Erythroblast (primary cell): ENCODE measurements at places on chromosomes 7 and 10.
A peak's percentile ranks its signal among the peaks of the same experiment; 100 is the strongest.

DNA sequence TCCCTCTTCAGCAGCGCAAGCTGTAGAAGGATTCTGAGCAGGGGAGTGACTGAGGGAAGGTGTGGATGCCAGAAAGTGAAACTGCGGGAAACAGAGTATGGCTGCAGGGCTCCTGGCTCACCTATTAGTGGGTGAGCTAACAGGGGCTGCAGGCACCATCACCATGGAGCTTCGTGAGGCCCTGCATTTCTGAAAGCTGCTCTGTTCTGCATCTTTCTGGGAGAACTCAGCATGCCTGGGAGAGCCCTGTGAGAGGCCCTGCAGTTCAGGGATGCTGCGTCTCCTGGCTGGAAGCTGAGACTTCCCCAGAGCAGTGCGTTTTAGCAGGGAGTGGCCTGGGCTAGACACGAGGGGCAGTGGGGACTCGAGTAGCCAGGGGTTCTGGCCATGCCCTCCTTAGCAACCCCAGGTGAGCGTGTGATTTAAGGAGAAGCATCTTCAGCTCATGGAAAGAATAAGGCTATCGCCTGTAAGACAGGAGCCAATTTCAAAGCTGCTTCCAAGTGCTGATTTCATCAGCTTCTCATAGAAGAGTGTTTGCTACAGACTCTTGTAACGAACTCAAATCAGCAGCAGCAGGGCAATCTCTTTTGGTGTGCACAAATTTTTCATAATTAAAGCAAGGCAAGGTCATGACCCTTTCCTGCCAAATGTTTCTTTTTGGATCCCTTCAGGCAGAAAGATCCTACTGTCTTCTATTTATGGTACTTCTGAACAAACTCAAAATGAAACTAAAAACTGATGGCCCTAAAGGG, 293.6 kb upstream of the ZNF32 start:
- DNase-seq: no peak

DNA sequence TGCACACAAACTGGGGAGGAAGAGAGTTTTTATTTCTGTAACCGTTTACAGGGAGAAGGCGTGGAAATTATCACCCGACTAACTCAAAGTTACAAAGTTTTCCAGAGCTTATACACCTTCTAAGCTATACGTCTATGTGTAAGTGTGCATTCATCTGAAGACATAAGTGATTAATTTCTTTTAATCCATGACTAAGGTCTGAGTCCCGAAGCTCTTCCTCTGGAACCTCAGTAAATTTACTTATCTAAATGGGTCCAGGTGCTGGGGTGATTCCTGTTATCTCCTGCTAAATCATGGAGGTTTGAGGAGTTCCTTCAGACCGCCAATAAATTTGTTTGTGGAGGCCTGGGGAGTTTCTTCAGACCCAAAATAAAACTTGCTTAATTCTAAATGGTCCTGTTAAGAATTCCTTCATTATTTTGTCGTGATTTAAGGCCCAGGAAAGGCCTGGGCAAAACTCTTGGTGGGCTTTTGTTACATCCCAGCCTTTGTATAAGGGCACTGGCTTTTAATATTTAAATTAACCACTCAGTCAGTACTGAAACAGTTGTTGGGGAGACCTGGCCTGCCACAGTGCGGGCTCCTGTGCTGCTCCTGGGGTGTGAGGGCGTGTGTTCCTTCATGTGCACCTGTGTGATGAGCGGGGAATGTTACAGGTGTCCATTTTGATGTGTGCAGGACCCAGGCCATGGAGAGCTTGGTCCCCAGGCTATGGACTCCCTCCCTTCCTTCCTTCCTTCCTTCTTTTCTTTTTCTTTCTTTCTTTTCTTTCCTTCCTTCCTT, 5.8 kb upstream of the METTL27 start:
- DNase-seq: no peak

DNA sequence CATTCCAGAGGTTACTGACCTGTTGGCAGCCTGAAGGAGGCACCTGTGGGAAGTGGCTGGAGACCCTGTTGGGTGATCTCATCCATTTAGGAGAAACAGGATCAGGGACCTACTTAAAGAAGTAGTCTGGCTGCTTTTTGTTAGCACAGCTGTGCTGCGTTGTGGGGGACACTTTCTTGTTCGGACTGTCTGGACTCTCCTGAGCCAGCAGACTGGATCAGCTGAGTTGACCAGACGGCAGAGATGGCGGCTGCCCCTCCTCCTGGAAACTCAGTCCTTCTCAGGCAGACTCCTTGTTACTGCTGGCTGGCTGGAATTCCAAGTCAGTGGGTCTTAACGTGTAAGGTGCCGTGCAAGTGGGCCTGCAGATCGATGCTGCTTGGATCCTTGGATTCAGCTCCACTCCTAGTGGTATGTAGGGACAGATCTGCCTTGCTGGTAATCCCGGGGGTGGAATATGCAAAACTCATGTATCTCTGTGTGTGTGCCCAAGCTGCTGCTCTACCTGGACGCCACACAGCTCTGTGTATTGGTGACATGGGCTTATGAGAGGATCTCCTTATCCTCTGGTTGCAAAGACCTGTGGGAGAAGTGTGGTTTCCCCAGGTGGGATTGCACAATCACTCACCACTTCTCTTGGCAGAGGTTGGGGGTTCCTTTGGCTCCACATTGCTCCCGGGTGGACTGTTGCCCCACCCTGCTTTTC, 87.3 kb downstream of the CCSER2 start:
- no peak for DNase-seq

GRCh38 chr10:84521468-84521867, 193.1 kb downstream of the CCSER2 start:
- no peak for DNase-seq

- DNase-seq: peak; percentile 63
These were observed 37.2 kb downstream of the CALML5 start for GRCh38 chr10:5461914-5462840.

DNA sequence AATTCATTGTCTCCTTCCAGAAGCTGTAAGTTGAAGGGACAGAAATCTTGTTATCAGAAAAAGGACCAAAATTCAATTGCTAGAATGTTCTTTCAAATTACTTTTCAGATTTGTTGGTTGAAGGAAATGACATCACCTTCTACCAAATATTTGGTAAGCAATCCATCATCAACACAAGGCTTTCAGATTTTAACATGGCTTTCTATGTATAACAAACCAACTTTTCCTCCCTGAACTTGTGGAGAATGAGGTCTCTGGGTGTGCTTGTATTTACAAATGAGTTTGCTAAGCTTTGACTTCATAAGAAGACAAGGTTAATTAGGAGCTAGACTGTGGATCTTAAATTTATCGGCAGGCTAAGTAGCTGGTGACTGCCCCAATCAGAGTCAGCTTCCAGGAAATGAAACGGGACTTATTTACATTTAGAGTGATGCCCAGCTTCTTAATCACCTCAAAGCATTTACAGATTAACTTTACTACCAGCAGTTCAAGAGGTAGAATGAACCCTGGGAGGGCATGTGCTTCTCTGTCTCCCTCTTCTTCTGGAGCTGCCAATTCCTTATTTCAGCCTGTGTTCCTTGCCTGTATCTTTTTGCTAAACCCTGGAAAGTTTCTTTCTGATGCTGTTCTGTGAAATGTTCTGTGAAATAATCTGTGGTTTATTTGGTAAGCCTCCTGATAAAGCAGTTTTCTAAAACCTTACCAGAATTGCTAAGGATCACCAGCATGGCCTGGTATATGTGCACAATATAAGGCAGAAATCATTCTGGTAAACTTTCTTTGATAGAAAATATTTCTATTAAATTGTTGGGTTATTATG, 248.8 kb upstream of the FZD8 start:
- no peak for DNase-seq

- DNase-seq: no peak
These were observed 94.5 kb downstream of the RELN start for GRCh38 chr7:103894656-103895596.

DNA sequence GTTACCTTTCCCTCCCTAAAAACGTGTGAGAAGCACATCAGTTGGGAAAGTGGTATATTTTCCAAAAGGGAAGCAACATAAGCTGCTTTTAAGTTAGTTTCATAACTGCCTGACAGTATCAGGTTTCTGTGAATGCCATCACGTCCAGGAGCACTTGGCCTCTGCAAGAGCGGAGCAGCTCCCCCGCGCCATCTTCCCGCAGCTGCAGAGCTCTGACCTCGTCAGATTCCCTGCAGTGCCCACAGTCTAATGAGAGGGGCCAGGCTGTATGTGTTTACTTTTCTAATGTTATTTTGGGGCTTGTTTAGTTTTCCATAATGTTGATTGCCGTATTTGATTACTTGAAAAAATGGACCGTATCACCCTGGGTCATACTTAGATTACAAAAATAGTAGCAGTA, 74.2 kb downstream of the MGMT start:
- no peak for DNase-seq

DNA sequence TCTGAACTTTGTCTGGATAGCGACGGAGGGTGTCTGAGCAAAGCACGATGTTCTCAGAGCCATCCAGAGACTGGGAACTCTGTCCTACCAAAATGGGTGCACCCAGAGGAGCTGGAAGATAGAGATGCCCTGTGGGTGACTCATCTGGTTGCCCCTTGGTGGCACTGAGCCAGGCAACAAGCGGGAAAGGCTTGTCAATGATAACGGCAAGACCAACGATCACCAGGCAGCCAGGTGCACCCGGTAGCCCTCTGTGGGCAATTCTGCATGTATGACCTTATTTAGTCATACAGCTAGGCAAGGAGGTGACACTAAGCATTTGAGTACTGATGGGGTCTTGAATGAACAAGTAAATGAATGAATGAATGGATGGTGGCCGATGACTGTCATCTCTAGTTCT, 2.8 kb upstream of the ELN start:
- DNase-seq: no peak

- peak; percentile 70 for DNase-seq
These were observed 10.0 kb downstream of the DNAJC1 start for GRCh38 chr10:21993360-21994001.

DNA sequence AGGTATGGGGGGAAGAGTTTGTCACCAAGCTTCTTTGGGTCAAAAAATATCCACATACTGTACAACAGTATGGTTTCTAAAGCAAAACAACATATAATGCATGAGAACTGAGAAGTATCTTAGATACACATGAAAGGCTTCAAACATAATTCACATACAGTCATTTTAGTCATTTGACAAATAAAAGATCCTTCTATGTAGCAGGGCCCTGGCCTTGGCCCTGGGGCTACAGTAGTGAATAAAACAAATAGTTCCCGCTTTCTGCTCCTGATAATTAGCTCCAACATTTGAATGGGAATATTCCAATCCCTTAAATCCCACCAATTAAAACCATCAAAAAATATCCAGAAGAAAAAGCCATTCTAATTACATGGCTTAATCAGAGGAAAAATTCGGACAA, 51.3 kb downstream of the MALSU1 start:
- DNase-seq: no peak

GRCh38 chr10:35716776-35717175, 74.7 kb upstream of the FZD8 start:
- DNase-seq: no peak

DNA sequence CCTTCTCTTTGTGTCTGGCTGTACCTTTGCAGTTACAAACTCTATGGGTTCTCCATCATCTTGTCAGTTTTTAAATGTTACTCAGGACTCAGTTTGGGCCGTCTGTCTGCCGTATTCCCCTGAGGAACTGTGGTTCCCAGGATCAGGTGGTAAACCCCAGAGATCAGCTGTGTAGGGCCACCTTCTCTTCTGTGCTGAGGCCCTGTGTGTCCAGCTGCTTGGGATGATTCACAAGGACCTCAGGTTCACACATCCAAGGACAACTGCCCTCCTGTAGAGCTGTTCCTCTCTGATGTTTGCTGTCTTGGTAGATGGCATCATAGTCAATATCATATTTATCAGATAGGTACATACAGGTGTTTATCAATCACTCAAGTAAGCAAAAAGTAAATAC, 24.5 kb downstream of the CUL1 start:
- DNase-seq: no peak

DNA sequence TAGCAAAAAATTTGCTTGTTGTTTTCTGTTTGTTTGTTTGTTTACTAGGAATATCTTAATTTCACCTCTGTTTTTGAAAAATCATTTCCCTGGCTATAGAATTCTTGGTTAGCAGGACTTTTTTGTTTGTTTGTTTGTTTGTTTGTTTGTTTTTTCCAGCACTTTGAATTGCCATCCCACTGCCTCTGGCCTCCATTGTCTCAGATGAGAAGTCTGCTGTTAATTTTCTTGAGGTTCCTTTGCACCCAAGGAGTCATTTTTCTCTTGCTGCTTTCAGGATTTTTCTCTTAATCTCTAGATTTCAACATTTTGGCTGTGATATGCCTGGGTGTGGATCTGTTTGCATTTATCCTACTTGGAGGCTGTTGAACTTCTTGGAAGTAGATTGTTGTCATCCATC, 105.7 kb downstream of the FOXL3 start:
- DNase-seq: no peak

DNA sequence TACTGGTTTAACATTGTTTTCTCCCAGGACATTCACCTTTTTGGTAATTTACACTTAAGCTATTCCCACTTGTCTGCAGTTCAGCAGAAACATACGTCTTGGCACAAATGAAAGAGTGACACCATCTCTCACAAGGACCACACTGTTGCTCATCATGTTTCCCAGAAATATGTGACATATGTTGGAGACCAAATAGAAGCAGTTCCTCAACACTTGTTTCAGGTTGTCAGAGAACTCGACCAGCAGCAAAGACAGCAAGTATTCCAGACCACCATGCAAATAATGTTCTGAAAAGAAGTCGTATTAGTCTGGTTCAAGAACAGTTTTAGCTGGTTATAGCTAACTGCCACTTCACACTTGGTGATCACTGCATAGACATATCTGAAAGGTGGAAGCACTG, 81.3 kb upstream of the KLF6 start:
- DNase-seq: no peak

DNA sequence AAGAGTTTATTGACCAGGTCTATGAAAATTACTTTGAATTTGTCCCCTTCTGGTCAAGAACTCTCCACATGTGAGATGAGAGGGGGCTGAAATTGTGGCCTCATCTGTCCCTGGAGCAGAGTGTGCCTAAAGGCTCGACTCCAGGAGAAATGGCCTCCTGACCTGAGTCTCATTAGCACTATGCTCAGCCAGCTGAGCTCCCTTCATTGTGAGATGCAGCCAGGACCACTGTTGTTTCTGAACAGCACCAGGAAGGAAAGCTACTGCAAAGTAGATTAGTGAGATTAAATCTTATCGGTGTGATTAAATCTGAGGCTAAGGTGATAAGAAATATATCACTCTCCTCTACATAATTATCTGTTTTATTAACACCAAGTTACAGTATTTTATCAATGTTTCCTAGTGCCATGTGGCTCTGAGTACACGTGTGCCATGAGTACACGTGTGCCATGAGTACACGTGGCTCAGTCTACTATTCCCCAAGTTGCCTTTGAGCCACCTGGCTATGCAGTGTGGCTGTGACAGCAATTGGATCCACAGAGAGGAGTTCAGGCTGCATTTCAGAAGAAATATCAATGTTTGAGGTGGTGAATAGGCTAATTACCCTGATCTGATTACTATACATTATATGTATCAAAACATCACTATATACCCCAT, 126.9 kb downstream of the IPMK start:
- no peak for DNase-seq

GRCh38 chr10:124027031-124027611, 66.3 kb downstream of the CHST15 start:
- no peak for DNase-seq

- no peak for DNase-seq
These were observed 542.0 kb downstream of the TNS3 start for GRCh38 chr7:47039904-47040303.

- DNase-seq: no peak
These were observed 35.6 kb upstream of the ZNF716 start for GRCh38 chr7:57414415-57414814.
